Progenitor cell of endocrine pancreas (in vitro differentiated cells): ENCODE measurements at places on chromosomes 4 and X. TPM values are rescaled to one million over a fixed set of nuclear protein-coding genes. Genes with fewer than 3 reads are reported as not detected.

Gene SGMS2
- total RNA-seq = 6.9 and 10.7 TPM in 2 replicates

DNA sequence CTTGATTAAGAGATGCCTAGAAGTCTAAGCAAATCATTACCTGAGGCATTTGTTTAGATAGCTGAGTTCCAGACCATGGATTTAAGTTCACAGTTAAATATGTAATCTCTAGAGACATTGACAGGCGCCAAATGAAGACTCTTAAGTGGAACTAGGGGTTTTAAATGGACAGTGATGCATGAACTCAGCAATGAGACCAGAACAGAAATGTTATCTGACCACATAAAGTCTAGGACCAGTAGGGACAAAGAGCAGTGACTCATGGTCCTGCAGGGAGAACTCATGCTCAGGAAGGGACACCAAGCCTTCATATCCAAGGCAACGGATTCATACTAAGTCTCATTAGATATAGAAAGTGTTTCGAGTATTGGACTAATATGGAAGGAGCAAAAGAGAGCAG, 152.3 kb downstream of the PPARGC1A start:
- no peak overlapping the region for H3K4me3 ChIP-seq
- H3K27me3 ChIP-seq = no peaks in the 10 kb centered on the region
- H3K36me3 ChIP-seq = no peaks in the 10 kb centered on the region
- peaks cover 14% of the 10 kb centered on the region for H3K4me1 ChIP-seq
- no peak for DNase-seq
- H3K27ac ChIP-seq = no peak overlapping the region

DNA sequence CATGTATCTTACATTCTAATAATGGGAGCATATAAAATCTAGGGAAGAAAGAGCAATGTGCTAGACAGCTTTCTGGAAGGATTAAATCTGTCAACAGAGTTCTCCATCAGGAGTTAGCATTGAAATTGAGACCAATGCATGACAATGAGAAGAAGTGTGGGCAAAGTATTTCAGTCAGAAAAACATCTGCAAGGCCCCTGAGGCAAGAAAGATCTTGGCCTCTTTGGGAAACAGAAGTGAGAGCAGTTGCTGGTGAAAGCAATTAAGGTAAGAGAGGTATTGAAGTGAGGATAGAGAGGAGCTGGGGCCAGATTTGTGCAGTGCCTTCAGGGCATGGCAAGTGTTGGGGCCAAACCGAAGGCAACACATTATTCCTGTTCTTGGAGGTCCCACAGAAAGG, 999.1 kb downstream of the STPG2 start:
- H3K4me1 ChIP-seq = no peaks in the 10 kb centered on the region
- no peak for DNase-seq
- H3K36me3 ChIP-seq = no peaks in the 10 kb centered on the region
- H3K27ac ChIP-seq = no peak overlapping the region

Gene ADGRL3
- 5.6 and 7.0 TPM in 2 replicates for total RNA-seq

GRCh38 chr4:174650711-174651355, 128.5 kb upstream of the HPGD start:
- DNase-seq = no peak
- H3K4me1 ChIP-seq = no peaks in the 10 kb centered on the region
- no peaks in the 10 kb centered on the region for H3K36me3 ChIP-seq
- no peaks in the 10 kb centered on the region for H3K27me3 ChIP-seq

DNA sequence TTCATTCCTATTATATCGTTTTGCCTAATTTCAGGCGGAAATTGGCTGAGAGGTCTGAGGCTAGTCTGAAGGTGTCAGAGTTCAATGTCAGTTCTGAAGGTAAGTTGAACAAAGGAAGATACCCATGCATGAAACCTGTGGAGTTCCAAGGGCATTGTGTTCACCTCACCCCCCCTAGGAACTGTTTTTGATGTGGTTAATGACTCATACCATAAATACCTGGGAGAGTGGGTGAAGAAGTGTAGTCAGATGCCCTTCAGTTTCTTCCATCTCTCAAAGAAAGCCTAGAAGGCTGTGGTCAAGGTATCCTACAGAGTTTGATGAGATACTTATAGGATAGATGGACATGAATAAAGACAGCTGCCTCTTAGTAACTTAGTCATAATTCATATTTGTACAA, 2.7 kb downstream of the UTP14A start:
- DNase-seq = no peak
- H3K36me3 ChIP-seq = peaks cover 7% of the 10 kb centered on the region
- H3K27me3 ChIP-seq = no peaks in the 10 kb centered on the region
- no peak overlapping the region for H3K27ac ChIP-seq

Gene CCDC110
- 2.0 and 3.1 TPM in 2 replicates for total RNA-seq

Gene SORBS2
- 92.6 and 94.2 TPM in 2 replicates for total RNA-seq

DNA sequence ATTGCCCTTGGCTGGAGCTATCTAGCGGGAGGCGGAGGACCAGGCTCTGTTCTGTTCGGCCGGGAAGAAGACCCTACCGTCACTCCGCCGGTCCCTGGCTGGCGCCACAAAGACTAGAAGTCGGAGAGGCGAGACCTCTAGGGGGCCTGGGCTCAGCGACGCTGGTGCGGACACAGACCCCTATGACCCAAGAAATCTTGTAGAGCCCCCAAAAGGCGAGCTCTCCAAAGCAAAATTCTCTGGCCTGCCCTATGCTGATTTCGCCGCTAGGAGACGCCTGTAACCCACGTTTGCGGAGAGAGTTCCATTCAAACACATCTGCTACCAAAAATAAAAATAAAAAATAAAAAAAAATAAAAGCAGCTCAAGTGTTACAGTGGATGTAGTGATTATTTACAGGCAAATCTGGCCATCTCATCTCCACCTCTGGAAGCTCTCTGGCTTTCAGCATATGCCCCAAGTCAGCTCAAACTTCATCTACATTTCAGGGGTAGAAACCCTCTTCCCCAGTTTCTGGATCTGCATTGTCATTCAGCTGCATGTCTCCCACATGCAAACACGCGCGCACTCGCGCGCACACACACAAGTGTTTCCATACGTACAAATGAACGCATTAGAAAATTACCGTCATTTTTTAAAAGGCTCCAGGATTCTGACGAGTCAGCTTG, 2.4 kb upstream of the PCDH10 start:
- H3K27me3 ChIP-seq = peaks cover 68% of the 10 kb centered on the region
- peak overlapping the region; percentile 70 for H3K4me3 ChIP-seq
- peak; percentile 55 for DNase-seq
- H3K27ac ChIP-seq = no peak overlapping the region
- peaks cover 43% of the 10 kb centered on the region for H3K4me1 ChIP-seq
- H3K36me3 ChIP-seq = no peaks in the 10 kb centered on the region

- DNase-seq = no peak
- H3K4me3 ChIP-seq = no peak overlapping the region
- peak overlapping the region; percentile 23 for H3K27ac ChIP-seq
- no peaks in the 10 kb centered on the region for H3K27me3 ChIP-seq
- peaks cover 4% of the 10 kb centered on the region for H3K4me1 ChIP-seq
These were observed 19.4 kb downstream of the MTTP start for GRCh38 chr4:99593781-99594641.

Gene SLC2A9
- total RNA-seq = 3.1 and 3.2 TPM in 2 replicates

Gene ART3
- 5.0 and 7.3 TPM in 2 replicates for total RNA-seq

Gene F8A2
- not detected in 2 replicates for total RNA-seq

Gene RASSF6
- 10.1 and 10.6 TPM in 2 replicates for total RNA-seq

- H3K36me3 ChIP-seq = no peaks in the 10 kb centered on the region
- DNase-seq = no peak
- no peak overlapping the region for H3K4me3 ChIP-seq
- no peak overlapping the region for H3K27ac ChIP-seq
- no peaks in the 10 kb centered on the region for H3K27me3 ChIP-seq
These were observed 2334.0 kb downstream of the PCDH7 start for GRCh38 chr4:33054161-33054560.

Gene SH3TC1
- total RNA-seq = 11.2 and 12.5 TPM in 2 replicates

DNA sequence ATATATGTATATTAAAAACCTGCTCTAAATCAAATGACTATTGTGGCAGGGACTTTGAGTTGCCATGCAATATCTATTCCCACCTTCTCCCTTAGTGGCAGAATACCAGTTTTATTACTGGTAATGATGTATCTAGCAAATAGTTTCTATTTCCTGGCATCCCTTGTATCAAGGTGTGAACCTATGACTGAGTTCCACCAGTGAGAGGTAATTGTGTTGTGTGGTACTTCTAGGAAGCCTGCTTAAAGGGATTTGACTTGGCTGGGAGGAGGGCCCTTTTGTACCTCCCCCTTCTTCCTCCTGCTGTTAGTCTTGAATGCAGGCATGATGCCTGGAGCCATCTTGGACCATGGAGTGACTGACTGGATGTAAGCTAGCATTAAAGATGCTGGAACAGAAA, 65.4 kb upstream of the DYNLT3 start:
- H3K27me3 ChIP-seq = no peaks in the 10 kb centered on the region
- no peaks in the 10 kb centered on the region for H3K4me1 ChIP-seq
- no peaks in the 10 kb centered on the region for H3K36me3 ChIP-seq
- no peak overlapping the region for H3K27ac ChIP-seq
- no peak for DNase-seq
- H3K4me3 ChIP-seq = no peak overlapping the region

GRCh38 chrX:17174671-17175070, 200.3 kb upstream of the NHS start:
- no peak overlapping the region for H3K27ac ChIP-seq
- no peaks in the 10 kb centered on the region for H3K36me3 ChIP-seq
- no peak overlapping the region for H3K4me3 ChIP-seq
- H3K4me1 ChIP-seq = peaks cover 9% of the 10 kb centered on the region
- H3K27me3 ChIP-seq = peaks cover 8% of the 10 kb centered on the region
- DNase-seq = no peak

Gene AMER1
- 12.6 and 12.9 TPM in 2 replicates for total RNA-seq

GRCh38 chr4:35347276-35347675, 897.0 kb downstream of the ARAP2 start:
- no peak for DNase-seq
- H3K4me1 ChIP-seq = no peaks in the 10 kb centered on the region
- no peak overlapping the region for H3K27ac ChIP-seq
- H3K4me3 ChIP-seq = no peak overlapping the region
- no peaks in the 10 kb centered on the region for H3K36me3 ChIP-seq

DNA sequence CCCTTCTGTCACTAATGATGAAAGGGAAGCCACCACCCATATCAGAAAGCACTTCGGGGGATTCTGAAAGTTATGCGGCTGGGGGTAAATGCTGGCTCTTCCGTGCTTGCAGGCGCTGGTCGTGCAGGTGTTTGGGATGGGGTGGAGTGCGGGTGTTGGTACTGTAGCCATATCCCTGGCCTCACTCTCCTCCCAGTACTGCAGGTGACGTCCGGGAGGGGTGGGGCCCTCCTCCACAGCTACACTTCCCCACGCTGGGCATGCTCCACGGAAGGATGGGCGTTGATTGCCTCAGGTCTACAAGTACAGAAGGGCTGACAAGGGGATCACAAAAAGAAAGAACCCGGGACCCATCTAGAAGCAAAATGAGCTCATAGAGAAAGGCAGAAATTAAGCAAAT, 48.6 kb upstream of the CLDN24 start:
- H3K27ac ChIP-seq = no peak overlapping the region
- H3K4me3 ChIP-seq = no peak overlapping the region
- no peak for DNase-seq
- H3K4me1 ChIP-seq = no peaks in the 10 kb centered on the region

GRCh38 chr4:11720292-11720691, 291.6 kb upstream of the HS3ST1 start:
- DNase-seq = no peak
- H3K27ac ChIP-seq = no peak overlapping the region
- H3K4me3 ChIP-seq = no peak overlapping the region
- H3K36me3 ChIP-seq = no peaks in the 10 kb centered on the region

Gene MAGEE1
- 9.6 and 10.9 TPM in 2 replicates for total RNA-seq

Gene BRS3
- 0.10 TPM in 1 of 2 replicates, not detected in the other for total RNA-seq

- H3K27ac ChIP-seq = no peak overlapping the region
- DNase-seq = no peak
- H3K4me1 ChIP-seq = no peaks in the 10 kb centered on the region
- peaks cover 3% of the 10 kb centered on the region for H3K36me3 ChIP-seq
- H3K4me3 ChIP-seq = no peak overlapping the region
These were observed 111.7 kb downstream of the SNCA start for GRCh38 chr4:89725268-89725667.

- H3K36me3 ChIP-seq = no peaks in the 10 kb centered on the region
- DNase-seq = no peak
- H3K4me1 ChIP-seq = no peaks in the 10 kb centered on the region
- no peaks in the 10 kb centered on the region for H3K27me3 ChIP-seq
- H3K27ac ChIP-seq = no peak overlapping the region
- H3K4me3 ChIP-seq = no peak overlapping the region
These were observed 231.5 kb upstream of the FMR1 start for GRCh38 chrX:147680251-147680650.

Gene TENM3
- 40.4 and 51.9 TPM in 2 replicates for total RNA-seq

Gene AFM
- 0.26 and 0.47 TPM in 2 replicates for total RNA-seq

DNA sequence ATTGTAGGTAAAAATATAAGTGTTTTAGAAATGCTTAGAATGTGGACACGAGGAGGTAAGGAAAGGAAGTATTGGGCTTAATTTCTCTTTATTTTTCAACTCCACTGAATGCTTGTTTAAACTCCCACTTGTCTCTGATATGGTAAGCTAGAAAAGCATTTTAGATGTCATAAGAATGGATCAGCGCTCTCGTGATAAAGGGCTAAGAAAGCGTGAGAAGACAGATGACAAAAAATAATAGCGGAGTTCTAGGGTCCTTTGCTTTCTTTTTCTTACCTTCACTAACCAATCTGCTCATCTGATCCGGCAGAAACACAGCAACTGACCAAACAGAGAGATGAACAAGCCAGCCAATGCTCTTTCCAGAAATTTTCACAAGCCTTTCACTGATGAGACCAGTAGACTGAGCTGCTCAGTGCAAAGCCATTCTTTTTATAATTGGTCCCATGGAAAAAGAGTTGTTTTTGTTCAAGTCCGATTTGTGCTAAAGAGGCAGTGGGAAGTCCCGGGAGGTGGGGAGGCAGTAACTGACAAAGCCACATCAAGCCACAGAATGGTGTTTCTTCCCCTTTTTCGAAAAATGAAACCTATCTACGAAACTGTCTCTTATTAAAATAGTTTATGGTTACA, at the start of gene TASL:
TASL (minus strand) TSS at position 405 of the 630 bp plus-strand sequence. CDS start 17,411 bp downstream, outside the sequence.
- H3K4me3 ChIP-seq = no peak within 1 kb of the TSS
- H3K36me3 ChIP-seq = no peaks in the 10 kb centered on the region
- H3K27me3 ChIP-seq = no peaks in the 10 kb centered on the region

GRCh38 chrX:153750127-153750774, 13.8 kb upstream of the PLXNB3 start:
- no peak overlapping the region for H3K4me3 ChIP-seq

- peak overlapping the region; percentile 42 for H3K4me3 ChIP-seq
- no peak overlapping the region for H3K27ac ChIP-seq
- DNase-seq = no peak
- peaks cover 52% of the 10 kb centered on the region for H3K27me3 ChIP-seq
- H3K4me1 ChIP-seq = peaks cover 11% of the 10 kb centered on the region
These were observed 1.6 kb downstream of the CXCL1 start for GRCh38 chr4:73870768-73871167.

Gene SOD3
- 5.0 and 6.2 TPM in 2 replicates for total RNA-seq

DNA sequence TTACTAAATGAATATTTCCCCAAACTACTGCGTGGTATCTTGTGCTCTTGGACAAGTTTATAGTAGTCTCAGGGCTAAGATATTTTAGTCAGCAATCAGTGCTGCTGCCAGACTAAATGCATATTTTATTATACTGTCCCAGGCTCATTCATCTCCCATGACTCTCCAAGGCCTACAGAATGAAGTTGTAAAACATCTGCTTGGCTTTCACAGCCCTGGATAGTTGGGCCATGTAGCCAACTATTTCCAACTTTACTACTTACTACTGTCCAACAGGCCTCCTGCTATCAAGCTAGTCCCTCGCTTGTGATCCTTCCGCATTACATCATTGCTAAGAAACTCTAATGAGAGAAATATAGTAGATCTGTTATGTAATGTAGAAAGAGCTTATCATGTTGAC, 31.4 kb downstream of the MAGEB16 start:
- DNase-seq = no peak
- peaks cover 9% of the 10 kb centered on the region for H3K4me1 ChIP-seq
- no peak overlapping the region for H3K27ac ChIP-seq
- H3K36me3 ChIP-seq = peaks cover 4% of the 10 kb centered on the region
